ENCODE measurements at places on chromosomes 12 and 14.

- DNase-seq, result no peak
Observed at GRCh38 chr12:111616177-111616623, 17.1 kb upstream of the ATXN2 start.

DNA sequence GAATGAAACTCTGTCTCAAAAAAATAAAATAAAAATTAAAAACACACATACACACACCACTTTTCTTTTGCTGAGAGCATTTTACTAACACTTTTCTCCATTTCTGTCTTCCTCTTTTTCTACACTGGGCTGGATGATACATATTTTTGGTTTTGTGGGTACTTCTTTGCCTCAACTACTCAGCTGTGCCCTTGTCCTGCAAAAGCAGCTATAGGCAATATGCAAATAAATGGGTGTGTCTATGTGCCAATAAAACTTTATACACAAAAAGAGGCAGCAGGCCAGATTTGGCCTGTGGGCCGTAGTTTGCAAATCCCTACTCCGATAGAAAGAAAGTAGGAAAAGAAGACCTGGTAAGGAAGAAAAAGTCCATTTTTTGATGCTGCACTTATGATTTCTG lies 6.5 kb downstream of the CLMN start:
- no peak for DNase-seq

DNA sequence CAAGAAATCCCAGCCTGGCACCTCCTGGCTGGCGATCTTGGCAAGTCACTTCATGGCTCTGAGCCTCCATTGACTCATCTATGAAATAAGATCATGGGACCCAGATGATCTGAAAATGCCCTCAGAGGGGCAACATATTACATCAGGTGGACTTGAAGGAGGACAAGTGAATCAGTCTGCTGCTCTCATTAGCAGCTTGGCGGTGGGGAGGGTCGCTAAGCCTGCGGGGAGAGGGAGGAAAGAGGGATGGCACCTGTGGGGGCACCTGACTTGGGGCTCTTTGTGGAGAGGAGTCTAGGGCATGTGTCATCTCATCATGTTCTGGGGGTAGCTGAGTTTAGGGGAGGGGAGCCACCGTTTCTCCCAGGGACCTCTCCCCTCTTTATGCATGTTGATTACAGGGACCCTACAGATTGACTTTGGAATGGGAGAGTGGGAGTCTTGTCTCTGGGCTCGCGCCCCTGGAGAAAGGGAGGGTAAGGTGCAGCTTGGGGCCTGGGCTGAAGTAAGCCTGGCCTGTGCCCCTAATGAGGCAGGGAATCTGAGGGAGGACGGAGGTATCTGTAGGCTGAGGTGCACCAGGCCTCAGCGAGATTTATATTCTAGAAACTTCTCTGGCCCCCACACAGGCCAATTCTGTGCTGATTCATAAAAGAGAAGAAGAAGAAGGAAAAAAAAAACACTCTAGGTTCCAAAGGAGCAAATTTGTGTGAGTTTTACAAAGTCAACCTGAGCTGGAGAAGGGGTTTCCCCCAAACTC lies 29.3 kb upstream of the BATF start:
- DNase-seq, result no peak

DNA sequence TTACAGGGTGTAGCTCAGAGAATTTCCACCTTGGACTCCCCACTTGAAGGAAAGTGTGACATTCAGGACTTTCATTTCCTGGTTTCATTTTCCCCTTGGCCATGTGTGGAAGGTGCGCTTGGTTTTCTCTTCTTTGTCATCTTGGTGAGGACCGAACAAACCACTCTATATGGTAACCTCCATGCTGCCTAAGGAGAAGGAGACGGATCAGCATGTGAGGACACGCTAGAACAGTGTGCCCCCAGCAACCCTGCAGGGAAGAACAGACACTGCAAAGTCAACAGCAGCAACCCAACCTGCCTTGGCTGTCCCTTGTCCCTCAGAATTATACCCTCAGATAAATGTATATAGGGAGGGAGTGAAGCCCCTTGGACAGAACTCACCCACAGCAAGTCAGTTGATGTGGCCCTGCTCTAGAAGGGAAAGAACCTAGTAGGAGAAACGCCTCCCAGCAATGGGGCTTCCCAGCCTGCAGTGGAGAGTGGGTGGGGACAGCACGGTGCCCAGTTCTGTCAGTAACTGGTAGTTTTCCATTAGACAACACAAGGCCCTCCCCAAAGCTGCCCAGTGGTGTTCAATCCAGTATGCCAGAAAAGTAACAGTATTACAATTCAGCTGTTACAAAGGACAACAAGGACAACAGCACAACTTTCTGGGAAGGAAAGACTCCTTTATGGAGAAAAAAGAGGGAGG lies 18.9 kb upstream of the COCH start:
- no peak for DNase-seq

- DNase-seq, result no peak
Observed at GRCh38 chr14:62777510-62777909, 267.7 kb downstream of the KCNH5 start.

DNA sequence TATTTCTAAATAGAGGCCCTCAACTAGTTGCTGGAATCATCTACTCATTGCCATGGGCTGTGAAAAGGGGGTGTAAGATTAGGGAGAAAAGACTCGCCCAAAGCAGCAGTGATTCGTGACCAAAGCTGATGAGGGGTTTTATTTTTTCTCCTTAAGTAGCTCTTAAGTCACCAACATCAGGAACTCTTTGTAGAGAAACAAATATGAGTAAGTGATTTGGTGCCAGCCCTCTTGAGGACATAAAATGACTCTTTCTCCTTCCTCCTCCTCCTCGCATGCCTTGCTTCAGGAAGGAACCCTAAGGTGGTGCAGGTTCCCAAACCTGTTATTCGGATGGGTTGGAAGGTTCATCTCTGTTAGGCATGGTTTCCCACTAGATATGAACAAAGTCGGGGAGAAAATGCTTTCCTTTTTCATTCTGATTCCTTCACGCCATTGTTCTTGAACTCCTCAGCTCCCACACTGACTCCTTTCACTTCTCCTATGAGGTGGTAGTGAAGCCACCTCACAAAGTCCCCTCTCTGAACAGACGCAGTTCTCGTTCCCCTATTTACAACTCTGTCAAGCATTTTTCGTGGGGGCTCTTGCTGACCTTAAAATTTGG lies 113.4 kb downstream of the ETV6 start:
- DNase-seq, result no peak

DNA sequence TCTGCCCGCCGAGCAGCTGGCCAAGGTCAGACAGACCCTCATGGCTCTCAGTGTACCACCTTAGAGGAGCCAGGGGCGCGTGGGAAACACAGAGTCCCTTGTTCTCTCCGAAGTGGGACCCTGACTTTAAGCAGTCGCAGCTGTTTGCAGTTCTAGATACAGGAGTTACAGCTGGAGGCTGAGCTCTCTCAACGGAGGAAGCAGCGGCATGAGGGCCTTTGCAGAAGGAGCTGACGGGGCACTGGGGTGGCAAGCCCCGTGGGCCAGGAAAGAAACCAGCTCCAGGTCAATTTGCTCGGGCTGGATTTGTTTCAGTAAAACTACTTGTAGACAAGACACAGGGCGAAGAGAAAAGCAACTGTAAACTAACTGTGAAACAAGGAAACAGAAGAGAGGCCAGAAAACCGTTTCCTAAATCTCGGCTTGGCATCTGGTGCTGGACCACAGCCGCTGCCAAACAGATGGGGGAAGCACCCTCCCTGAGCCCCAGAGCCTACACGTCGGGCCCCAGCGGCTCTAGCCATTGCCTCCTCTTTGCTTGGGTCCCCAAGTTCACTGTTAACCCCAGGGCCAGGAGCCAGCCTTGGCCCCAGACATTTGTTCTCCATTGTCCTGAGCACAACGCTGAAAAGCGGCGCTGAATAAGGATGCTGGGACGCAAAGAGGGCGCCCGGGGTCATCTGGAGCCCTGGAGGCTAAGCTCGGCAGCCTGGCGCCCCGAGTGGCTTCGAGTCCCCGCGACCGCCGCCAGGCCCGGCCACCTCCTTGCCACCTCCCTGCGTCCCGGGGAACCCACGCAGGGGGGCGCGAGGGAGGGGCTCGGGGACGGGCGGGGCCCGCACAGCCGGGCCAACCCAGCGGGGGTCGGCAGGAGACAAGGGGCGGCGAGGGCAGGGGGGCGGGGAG lies 914 bp upstream of the PACS2 start:
- DNase-seq, result peak; percentile 55

- DNase-seq, result no peak
Observed at GRCh38 chr14:21074398-21075272, 4.5 kb downstream of the ARHGEF40 start.

DNA sequence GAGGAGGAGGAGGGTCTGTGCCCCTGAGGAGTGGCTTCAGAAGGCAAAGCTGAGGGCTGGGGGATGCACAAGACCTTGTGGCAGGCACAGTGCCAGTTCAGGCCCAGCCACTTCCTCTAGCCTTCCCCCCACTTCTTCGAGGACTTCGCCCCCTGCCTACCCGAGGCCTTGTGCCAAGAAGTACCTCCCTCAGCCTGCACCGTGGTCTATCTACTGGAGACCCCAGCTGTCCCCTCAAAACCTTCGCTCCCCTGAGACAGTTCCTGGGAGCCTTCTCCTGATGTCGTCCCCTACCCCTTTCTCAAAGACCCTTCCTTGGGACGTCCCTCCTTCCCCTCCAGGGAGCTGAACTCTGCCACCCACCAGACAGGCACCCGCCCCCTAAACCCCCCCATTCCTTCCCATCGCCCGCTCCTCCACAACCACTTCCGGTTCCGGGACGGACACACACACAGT lies 604 bp downstream of the ZNF384 start:
- DNase-seq, result no peak

- peak; percentile 71 for DNase-seq
Observed at GRCh38 chr12:57237932-57238853, 8.7 kb downstream of the SHMT2 start.

GRCh38 chr12:113899042-113899560 lies 67.0 kb downstream of the RBM19 start:
- DNase-seq, result no peak

DNA sequence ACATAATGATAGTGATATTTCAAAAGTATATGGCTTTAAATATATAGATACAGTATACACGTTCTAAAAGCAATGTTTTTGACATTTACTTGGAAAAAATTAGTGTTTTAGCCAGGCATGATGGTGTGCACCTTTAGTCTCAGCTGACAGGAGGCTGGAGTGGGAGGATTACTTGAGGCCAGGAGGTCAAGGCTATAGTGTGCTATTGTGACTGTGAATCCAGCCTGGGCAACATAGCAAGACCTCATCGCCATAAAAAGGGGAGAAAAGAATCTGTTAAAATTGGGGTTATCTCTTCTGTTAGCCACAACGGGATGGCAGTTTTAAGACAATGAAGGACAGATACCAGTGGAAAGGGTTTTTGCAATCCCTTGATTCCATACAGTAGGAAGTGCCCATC lies 95.2 kb downstream of the PLEKHA5 start:
- DNase-seq, result no peak

GRCh38 chr12:118274066-118274465 lies 98.6 kb downstream of the TAOK3 start:
- DNase-seq, result no peak

DNA sequence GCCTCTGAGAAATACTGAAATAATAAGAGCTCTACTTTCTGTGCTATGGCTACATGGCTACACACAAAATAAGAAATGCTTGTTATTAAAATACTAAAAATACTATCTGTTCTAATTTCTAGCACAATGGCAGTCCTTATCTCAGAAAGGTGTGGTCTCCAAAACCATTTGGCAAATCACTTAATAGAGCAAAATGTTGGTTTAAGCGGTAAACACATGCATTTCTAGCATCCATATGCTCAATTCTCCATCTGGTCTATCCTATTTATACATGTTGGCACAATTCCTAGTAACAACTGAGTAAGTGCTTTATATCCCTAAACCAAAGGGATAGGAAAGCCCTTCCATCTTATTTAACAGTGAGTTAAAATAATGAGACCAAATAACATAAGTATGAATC lies 107.0 kb downstream of the PAPLN start:
- no peak for DNase-seq

- DNase-seq, result no peak
Observed at GRCh38 chr12:103779410-103780092, 61.5 kb downstream of the NT5DC3 start.

GRCh38 chr12:5864301-5864700 lies 80.8 kb downstream of the ANO2 start:
- no peak for DNase-seq

- DNase-seq, result no peak
Observed at GRCh38 chr12:128810182-128811127, 13.3 kb downstream of the SLC15A4 start.

- no peak for DNase-seq
Observed at GRCh38 chr12:88591343-88591742, 11.1 kb upstream of the KITLG start.

DNA sequence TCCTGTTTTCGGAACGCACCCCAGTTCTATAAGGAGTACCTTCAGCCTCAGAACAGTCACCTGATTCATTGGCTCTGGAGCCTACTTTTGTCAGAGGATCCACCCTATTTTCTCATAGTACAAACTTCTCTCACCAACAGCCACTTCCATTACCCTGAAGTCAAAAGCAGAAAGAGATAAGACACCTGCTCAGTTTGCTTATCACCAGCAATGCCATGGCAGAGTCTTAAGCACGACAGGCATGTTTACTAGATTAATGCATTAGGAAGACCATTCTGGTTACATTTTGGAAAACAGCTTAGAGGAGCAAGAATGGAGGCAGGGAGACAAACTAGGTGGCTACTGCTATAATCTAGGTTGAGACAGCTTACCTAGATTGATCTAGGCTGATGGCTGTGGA lies 67.7 kb downstream of the GXYLT1 start:
- no peak for DNase-seq

DNA sequence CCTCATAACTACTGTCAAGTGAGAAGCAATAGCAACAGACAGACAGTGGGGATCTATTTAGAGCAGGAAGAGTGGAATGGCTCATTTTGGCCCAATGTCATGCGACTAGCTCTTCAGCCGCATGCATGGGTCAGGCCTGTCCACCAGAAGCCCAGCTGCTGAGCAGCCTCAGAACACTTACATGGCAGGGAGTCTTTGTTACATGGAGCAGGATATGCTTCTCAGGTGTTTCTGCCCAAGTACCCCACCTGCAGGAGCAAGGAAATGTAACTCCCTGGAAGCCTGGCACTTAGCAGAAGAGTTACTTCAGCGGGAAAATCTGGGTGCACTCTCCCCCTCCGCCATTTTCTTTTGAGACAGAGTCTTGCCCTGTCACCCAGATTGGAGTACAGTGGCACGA lies 73.5 kb upstream of the ARHGAP5 start:
- peak; percentile 45 for DNase-seq

DNA sequence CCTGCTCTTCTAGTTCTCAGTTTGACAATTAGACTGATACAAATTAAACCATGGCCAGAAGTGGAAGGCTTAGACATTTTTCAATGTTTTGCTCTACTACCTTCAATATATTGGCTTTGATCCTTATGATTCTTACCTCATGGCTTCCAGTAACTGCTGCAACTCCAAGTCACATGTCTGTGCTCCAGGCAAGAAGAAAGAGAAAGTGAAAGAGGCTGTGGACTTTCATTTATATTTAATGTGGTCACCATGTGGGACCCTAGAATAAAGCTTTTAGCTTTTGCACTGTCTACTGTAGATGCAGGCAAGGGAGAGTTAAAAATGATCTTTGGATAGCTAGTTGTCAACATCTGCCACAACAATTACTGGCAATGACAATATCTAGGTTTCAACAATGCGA lies 214.3 kb upstream of the PDE3A start:
- no peak for DNase-seq
